ENCODE measurements at places on chromosomes 12 and 14. TPM values are rescaled to one million over a fixed set of nuclear protein-coding genes. Genes with fewer than 3 reads are reported as not detected.
A peak's percentile ranks its signal among the peaks of the same experiment; 100 is the strongest.

DNA sequence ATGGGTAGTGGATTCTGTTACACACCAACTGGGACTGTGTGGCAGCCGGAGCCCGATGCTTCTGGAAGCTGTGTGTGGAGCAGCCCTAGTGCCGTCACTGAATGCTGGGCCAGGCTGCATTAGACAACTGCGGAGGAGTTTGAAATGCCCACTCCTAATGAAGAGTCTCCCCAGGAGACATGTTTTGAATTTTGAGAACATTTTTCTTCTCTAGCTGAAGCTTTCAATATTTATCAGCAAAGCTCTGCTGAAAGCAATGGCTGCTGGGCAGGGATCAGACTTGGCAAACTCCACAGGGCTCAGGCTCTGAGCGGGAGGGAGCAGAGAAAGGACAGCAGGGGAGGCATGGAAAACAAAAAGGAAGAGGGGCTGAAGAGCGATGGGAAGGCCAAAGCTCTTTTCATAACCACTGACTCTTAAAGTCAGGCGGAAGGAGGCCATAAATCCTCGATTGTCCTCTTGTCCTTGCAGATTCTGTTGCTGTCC is 189.1 kb downstream of the MON2 start:
- DNase-seq: no peak

DNA sequence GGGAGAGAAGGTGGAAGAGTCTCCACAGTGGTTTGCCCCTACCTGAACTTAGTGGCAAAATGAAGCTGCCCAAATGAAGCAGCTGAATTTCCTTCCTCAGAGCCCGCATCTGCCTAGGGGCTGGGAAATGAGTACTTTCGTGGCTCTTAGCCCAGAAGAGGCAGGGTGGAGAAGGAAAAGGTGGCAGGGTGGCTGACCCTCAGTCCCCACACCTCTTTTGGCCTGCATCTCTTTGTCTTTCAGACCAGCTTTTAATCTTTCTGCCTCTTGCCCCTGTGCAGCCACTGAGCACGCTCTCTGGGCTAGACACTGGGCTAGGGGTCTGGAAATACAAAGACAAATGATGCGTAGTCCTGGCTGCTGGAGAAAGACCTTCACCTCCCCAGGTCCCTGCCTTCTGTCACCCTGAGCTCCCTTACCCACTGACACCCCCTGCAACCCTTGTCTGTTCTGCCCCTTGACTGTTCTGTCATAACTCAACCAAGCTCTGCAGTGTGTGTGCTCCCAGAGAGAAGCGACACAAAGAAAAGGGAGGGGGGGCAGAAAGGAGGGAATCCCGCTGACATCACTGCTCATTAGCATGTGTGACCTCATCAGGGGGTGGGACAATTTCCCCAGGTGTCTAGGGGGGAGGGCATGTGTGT is 371 bp upstream of the REM2 start:
- DNase-seq: no peak

DNA sequence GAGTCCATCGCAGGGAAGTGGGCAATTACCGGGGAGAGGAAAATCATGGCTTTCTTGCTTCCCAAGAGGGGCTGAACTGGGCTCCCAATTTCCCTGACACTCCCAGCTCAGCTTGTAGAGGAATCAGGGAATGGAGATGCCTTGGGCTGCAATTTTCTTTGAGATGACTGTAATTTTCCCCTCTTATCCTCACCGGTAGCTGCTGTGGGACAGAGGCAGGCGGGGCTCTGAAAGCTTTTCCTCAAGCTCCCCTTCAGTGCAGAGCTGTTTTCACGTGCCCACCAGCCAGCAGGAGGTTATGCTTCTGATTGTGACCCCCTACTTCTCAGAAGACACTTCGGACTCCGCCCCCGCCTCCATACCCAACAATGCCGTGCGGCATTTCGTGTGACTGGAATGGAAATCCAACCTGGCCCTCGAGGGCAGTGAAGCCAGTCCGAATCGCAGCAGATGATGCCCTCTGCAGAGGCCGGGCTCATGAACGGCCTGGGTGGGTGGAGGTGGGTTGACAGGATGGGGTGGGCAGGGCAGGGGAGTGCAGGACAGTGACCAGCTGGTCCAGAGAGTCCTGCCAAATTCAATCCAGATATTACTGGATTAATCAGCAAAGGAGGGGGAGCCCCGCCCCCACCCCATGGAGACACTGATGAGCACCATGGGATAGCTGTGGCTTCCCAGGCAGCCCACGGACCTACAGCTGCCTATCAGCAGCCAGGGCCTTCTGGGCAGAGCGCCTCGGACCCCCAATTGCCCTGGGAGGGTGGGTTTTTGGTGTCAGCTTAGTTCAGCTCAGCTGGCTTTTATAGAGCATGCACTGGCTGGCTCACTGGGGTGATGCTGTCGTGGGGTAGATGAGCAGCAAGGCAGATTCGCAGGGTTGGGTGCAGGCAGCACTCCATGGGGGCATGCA is 37.6 kb downstream of the RTL1 start:
- DNase-seq: peak; percentile 81

DNA sequence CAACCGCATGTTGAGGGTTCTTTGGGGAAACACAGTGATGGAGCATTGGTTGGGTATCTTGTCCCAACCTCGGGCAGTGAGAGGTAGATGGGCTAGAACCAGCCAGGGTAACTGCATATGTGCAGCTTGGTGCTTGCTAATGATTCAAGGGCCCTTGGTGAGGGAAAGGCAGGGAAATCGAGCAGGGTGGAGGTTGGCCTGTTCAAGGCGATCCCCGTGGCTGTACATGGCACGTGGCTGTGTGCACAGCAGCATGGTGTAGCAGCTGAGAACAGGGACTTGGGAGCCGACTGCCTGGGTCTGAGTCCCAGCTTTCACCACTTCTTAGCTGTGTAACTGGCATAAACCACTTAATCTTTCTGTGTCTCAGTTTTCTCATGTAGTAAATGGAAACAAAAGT is 45.5 kb upstream of the OAS1 start:
- no peak for DNase-seq

DNA sequence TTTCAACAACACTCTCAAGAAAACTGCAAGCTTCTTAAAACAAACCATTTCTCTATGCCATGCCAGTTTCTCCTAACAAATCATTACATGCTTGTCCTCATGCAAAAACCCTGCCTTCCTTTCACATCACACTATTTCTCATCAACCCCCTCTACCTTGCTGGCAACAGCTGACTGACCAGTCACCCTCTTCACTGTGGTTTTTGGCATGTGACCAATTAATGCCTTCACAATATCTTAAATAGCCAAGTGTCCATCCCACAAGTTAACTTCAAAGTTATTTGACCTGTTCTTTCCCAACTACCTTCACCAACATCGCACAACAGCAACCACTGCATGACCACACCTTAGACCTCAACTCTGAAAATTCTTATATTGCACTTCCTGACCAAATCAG is 159.6 kb downstream of the CEP128 start:
- no peak for DNase-seq

DNA sequence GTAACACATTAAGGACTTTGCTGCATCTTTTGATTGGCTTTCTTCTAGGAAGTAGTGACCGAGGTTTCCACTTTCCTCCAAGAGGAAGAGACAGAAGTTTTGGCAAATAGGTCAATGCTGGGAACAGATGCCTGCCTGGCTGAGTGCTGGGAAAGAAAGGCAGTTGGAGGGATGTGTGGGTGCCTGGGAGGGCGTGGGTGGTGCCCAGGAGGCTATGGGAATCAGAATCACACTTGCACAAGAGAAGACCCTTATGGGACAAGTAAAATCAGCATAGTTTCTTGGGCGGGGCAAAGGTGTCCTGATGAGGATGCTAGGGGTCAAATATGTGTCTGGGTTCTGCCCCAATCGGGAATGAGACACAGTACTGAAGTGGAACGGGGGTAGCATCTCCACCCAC is 906 bp upstream of the ACADS start:
- no peak for DNase-seq

DNA sequence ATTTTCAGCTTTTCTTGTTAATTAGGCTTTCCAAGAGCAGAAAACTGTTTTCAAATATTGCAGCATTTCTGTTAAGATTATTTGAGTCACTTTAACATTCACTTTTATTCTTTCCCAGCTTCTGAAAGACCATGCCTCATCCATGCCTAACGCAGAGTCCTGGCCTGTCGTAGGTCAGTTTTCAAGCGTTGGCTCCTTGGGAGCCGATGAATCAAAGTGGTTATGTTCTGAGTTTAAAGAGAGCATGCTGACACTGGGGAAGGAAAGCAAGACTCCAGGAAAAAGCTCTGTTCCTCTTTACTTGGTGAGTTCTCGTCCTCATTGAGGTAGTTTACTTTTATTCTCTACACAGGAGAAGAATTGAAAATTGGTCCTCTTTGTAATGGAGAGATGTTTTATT is 33.1 kb downstream of the TDP1 start:
- no peak for DNase-seq

The ATL1 gene
- total RNA-seq: 21.6 TPM

- no peak for DNase-seq
These were observed 11.3 kb upstream of the LTA4H start for GRCh38 chr12:96046543-96047228.

The TMTC3 gene
- 34.8 TPM for total RNA-seq

The TAPBPL gene
- 23.8 TPM for total RNA-seq

- DNase-seq: no peak
These were observed 329.5 kb downstream of the RPL10L start for GRCh38 chr14:46322076-46322475.

GRCh38 chr12:77591959-77592743 is 238.5 kb upstream of the NAV3 start:
- DNase-seq: no peak

The TDRD9 gene
- total RNA-seq: 0.49 TPM

- DNase-seq: no peak
These were observed 451.9 kb upstream of the FBXO33 start for GRCh38 chr14:39884091-39884490.

- DNase-seq: no peak
These were observed 21.8 kb downstream of the VDR start for GRCh38 chr12:47882781-47883546.

DNA sequence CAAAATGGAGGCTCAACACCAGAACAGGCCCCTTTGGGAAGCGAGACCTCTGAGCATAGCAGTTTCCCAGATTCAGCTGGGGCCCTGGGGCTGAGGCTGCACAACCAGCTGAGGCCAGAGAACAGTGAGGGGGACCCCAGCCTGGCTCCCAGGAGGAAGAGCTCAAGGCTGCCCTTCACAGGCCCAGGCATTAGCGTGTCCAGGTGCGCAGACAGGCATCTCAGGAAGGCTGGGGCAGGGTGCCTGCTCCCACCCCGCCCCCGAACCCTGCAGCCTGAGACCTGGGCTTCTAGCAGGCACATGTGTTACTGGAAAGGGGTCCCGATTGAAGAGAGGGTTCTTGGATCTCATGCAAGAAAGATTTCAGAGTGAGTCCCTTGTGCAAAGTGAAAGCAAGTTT is 27.2 kb downstream of the CALM1 start:
- DNase-seq: no peak

DNA sequence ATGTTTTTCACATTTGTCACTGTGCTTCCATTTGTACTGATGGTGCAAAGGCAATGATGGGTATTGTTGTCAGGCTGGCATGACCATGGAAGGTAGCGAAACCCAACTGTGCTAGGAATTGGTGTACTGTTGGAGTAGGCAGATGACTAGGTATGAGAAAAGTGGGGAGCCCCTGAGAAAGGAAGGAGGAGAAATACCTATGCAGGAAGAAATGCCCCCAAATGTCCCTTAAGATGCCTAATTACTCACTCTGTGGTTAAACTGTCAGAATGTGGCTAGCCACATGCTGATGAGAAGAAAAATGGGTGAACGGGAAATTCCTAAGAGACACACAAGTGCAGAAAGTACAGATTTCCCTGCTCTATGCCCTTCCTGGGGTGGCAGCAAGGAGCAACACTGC is 339.1 kb downstream of the TMEM132D start:
- no peak for DNase-seq

DNA sequence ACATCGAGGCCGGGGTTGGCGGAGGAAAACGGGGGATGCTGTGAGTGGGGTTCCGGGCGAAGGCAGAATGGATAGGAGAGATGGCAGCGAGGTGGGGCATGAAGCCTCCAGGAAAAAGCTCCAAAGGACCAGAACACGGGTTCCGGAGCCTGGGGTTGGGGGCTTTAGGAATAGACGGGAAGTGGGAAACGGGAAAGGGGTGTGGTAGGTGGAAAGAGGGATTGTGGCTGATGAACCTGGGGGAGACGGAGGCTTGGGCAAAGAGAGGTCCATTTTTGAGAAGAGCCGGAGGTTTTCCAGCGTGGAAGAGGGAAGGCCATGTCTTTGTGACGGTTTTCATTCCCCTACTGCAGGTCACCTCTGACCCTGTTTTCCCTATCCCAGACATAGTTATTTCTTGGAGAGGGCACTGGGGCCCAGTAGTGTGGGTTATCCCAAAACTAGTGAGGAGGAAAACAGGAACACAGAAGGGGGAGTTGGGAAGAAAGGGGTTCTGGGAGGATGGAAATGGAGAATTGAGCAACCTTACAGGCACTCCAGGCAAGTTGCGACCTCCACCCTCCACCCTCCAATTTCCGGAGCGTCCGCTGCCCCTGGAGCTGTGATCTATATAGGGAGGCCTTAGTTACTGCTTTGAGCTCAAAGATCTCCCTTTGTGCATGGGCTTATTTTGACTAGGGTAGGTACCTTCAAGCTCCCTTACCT is 1.1 kb downstream of the ATN1 start:
- DNase-seq: no peak

DNA sequence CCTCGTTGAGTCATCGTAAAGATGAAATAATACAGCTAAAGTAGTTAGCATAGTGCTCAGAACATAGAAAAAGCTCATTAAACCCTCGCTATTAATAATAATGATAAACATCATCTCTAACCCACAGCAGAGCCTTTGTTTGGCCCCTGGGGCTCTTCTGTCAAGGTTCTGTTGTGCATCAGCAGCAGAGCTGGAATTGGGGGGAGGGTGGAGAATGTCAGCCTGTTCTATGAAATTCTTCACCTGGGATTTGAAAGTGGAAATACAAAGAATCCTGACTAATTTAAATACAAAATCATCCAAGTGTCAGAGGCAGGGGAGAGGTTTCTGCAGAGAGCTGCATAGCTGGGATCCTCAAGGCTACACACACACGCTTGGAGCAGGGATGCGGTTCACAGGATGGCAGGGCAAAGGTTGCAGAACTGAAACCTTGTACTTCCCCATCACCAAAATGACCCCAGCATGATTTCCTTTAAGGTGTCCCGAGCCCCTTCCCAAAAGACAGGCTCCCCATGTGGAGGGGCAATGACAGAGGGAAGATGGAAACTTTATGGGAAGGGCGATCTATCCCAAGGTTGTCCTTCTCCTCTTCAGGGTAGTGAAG is 71.8 kb downstream of the DAD1 start:
- no peak for DNase-seq
